ENCODE measurements at places on chromosomes 11 and 22.

- no peaks in the 10 kb centered on the region for H3K4me1 ChIP-seq
- no peaks in the 10 kb centered on the region for H3K36me3 ChIP-seq
- H3K4me3 ChIP-seq = no peak overlapping the region
- no peak overlapping the region for H3K27ac ChIP-seq
- DNase-seq = no peak
These were observed 76.0 kb downstream of the EIF3M start for GRCh38 chr11:32659672-32660071.

- H3K4me3 ChIP-seq = no peak overlapping the region
- no peaks in the 10 kb centered on the region for H3K36me3 ChIP-seq
- H3K4me1 ChIP-seq = peaks cover 8% of the 10 kb centered on the region
- peak; percentile 79 for DNase-seq
- no peak overlapping the region for H3K27ac ChIP-seq
These were observed 84.2 kb downstream of the FBXO7 start for GRCh38 chr22:32558681-32559355.

GRCh38 chr11:116353589-116353988, 419.2 kb downstream of the BUD13 start:
- DNase-seq = no peak
- H3K4me1 ChIP-seq = no peaks in the 10 kb centered on the region
- no peaks in the 10 kb centered on the region for H3K27me3 ChIP-seq
- H3K27ac ChIP-seq = no peak overlapping the region
- no peaks in the 10 kb centered on the region for H3K36me3 ChIP-seq

- H3K27ac ChIP-seq = no peak overlapping the region
- H3K27me3 ChIP-seq = peaks cover 8% of the 10 kb centered on the region
- no peak for DNase-seq
- H3K4me3 ChIP-seq = peak overlapping the region; percentile 60
These were observed 1.6 kb downstream of the CADM1 start for GRCh38 chr11:115502636-115503082.

- no peaks in the 10 kb centered on the region for H3K36me3 ChIP-seq
- peaks cover 43% of the 10 kb centered on the region for H3K27me3 ChIP-seq
- no peaks in the 10 kb centered on the region for H3K4me1 ChIP-seq
- peak; percentile 76 for DNase-seq
- H3K4me3 ChIP-seq = no peak overlapping the region
- no peak overlapping the region for H3K27ac ChIP-seq
These were observed 28.2 kb downstream of the KCTD17 start for GRCh38 chr22:37079668-37080171.

DNA sequence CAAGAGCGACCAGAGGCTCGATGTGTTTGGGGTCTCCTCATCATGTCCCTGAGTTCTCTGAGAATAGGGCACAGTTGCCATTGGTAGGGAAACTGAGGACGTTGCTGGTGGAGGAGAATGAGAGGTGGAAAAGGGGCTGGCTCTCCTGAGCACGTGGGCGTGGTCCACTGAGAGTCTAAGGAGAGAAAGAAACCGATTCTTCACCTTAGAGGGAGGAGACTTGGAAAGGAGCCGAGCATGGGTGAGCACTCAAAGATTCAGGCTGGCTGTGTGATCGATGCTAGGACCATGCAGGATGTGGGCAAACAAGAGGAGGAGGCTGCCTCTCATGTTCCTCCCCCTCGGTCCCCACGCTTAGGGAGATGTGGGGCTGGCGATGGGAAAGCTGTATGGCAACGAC, 19.8 kb upstream of the TLCD5 start:
- no peak for DNase-seq
- H3K4me1 ChIP-seq = peaks cover 6% of the 10 kb centered on the region
- no peak overlapping the region for H3K4me3 ChIP-seq
- H3K27ac ChIP-seq = no peak overlapping the region
- H3K36me3 ChIP-seq = no peaks in the 10 kb centered on the region

GRCh38 chr11:35802672-35803071, 140.1 kb downstream of the TRIM44 start:
- no peak overlapping the region for H3K27ac ChIP-seq
- no peaks in the 10 kb centered on the region for H3K27me3 ChIP-seq
- DNase-seq = no peak
- peaks cover 3% of the 10 kb centered on the region for H3K4me1 ChIP-seq
- H3K4me3 ChIP-seq = no peak overlapping the region
- peaks cover 3% of the 10 kb centered on the region for H3K36me3 ChIP-seq

GRCh38 chr22:36743011-36743410, 32.9 kb downstream of the IFT27 start:
- no peaks in the 10 kb centered on the region for H3K36me3 ChIP-seq
- DNase-seq = no peak
- H3K4me1 ChIP-seq = no peaks in the 10 kb centered on the region
- no peak overlapping the region for H3K4me3 ChIP-seq
- peaks cover 33% of the 10 kb centered on the region for H3K27me3 ChIP-seq

DNA sequence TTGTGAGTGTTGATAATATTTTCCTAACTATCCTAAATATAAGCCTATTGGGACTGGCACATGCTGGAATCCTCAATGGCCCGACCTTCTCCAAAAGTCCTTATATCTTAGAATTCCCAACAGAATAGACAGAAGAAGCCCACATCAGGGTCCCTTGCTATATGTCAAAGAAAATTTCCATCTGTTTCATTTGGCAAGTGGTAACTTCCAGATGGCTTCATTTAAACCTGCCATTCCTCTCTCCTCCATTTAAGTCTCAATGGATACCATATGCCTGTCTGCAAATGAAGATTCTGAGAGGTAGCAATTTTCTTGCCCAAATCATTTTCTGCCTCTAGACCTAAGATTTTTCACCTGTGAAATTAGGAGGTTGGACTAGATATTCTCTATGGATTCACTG, 73.1 kb upstream of the KCNA4 start:
- no peak for DNase-seq
- no peaks in the 10 kb centered on the region for H3K36me3 ChIP-seq
- H3K27ac ChIP-seq = no peak overlapping the region
- H3K4me3 ChIP-seq = no peak overlapping the region
- H3K4me1 ChIP-seq = no peaks in the 10 kb centered on the region

- DNase-seq = peak; percentile 52
- peaks cover 69% of the 10 kb centered on the region for H3K4me1 ChIP-seq
- H3K27me3 ChIP-seq = no peaks in the 10 kb centered on the region
- peak overlapping the region; percentile 48 for H3K27ac ChIP-seq
- no peak overlapping the region for H3K4me3 ChIP-seq
- H3K36me3 ChIP-seq = peaks cover 12% of the 10 kb centered on the region
These were observed 9.9 kb downstream of the MICAL2 start for GRCh38 chr11:12120031-12121008.

GRCh38 chr11:67639438-67639859, at the start of gene TBX10:
TBX10 (minus strand) TSS chr11:67639763; CDS start chr11:67639472, 291 bp downstream.
- H3K4me1 ChIP-seq = no peaks in the 10 kb centered on the region
- H3K27me3 ChIP-seq = peaks cover 16% of the 10 kb centered on the region
- no peak within 1 kb of the TSS for H3K4me3 ChIP-seq
- no peaks in the 10 kb centered on the region for H3K36me3 ChIP-seq

DNA sequence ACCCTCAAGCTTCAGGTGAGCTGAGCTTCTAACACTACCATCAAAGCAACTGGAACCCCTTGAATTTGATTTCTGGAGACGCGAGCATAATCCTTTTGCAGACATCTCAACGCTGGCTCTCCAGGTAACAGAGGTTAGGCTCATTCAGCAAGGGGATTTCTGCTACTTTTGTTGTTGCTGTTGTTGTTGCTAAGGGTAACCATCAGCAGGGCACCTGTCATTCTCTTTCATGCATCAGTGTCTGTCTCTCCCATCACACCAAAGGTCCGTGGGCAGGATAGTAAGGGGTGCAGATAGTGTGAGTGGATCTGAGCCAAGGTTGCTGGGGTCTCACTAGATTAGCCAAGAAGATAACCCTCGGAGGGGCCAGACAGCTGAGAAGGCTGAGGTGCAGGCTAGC, 90.3 kb downstream of the TP53I11 start:
- no peak for DNase-seq
- no peak overlapping the region for H3K27ac ChIP-seq
- H3K4me3 ChIP-seq = no peak overlapping the region
- H3K4me1 ChIP-seq = peaks cover 24% of the 10 kb centered on the region
- peaks cover 20% of the 10 kb centered on the region for H3K27me3 ChIP-seq
- H3K36me3 ChIP-seq = no peaks in the 10 kb centered on the region

DNA sequence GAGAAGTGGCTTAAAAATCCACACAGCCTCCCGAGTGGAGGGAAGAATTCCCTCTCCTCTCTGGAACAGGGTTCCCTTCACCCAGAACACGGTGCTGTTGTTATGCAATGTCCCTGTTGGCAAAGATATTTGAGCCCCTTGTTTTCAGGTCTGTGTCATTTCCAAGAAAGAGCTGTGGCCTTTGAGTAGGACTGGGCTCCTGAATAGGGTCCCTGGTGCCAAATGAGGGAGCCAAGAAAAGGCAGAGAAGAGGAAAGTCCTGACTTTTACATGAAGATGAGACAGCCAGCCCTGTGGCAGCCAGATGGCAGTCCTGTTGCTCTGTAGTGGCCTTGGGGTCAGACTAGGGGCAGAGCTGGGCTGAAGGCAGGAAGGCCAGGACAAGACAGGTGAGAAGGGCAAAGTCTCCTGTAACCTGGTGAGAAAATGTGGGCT, 51.2 kb upstream of the ELF5 start:
- H3K4me1 ChIP-seq = peaks cover 6% of the 10 kb centered on the region
- peaks cover 32% of the 10 kb centered on the region for H3K27me3 ChIP-seq

DNA sequence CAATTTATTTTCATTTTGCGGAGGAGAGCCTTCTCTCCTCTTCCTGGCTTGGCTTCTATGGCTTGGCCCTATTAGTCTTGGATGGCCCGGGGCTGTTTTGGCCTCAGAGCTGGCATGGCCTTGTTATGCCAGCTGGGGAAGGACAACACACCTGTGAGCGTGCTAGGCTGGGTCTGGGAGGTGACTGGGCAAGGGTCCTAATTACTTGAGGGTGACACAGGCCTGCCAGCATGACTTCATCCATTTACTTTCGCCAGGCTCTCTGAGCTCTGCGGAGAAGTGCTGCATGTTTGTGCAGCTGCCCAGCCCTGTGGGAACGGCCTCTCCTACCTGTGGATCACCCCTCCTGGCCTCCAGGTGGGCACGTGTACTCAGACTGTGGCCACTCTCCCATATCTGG, 153.6 kb downstream of the SNX19 start:
- peaks cover 8% of the 10 kb centered on the region for H3K4me1 ChIP-seq
- peaks cover 11% of the 10 kb centered on the region for H3K27me3 ChIP-seq
- DNase-seq = no peak
- H3K36me3 ChIP-seq = no peaks in the 10 kb centered on the region
- no peak overlapping the region for H3K4me3 ChIP-seq

DNA sequence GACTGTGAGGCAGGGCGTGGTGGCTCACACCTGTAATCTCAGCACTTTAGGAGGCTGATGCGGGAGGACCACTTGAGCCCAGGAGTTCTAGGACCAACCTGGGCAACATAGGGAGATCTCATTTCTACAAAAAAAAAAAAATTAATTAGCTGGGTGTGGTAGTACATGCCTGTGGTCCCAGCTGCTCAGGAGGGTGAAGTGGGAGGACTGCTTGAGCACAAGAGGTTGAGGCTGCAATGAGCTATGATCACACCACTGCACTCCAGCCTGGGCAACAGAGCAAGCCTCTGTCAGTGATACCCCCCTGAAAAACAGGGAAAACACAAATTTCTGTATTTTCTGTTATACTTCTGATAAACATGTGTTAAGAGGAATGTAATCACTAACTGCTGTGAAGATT, 57.8 kb upstream of the ARHGAP32 start:
- DNase-seq = no peak
- H3K36me3 ChIP-seq = no peaks in the 10 kb centered on the region
- no peak overlapping the region for H3K4me3 ChIP-seq
- peaks cover 2% of the 10 kb centered on the region for H3K4me1 ChIP-seq
- H3K27me3 ChIP-seq = no peaks in the 10 kb centered on the region
- no peak overlapping the region for H3K27ac ChIP-seq

DNA sequence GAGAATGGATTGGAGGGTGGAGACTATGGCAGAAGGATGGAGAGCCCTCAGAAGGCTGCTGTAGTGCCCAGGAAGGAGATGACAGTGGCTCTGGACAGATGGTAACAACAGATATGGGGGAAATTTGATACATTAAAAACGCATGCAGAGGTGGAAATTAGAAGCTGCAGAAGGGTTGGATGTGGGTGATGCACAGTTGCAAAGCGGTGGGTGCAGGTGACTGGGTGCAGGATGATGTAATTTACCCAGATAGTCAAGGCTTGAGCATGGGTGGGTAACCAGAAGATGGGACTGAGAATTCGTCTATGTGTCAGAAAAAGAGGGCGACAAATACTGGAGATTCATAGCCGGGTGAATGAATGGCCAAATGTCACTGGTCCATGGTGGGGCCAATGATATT, 570.3 kb downstream of the MN1 start:
- H3K4me3 ChIP-seq = no peak overlapping the region
- no peak overlapping the region for H3K27ac ChIP-seq
- no peak for DNase-seq

GRCh38 chr22:44738347-44738715, 14.0 kb upstream of the ARHGAP8 start:
- H3K36me3 ChIP-seq = no peaks in the 10 kb centered on the region
- H3K4me1 ChIP-seq = peaks cover 26% of the 10 kb centered on the region
- H3K4me3 ChIP-seq = no peak overlapping the region
- H3K27ac ChIP-seq = no peak overlapping the region
- peak; percentile 17 for DNase-seq
- no peaks in the 10 kb centered on the region for H3K27me3 ChIP-seq

DNA sequence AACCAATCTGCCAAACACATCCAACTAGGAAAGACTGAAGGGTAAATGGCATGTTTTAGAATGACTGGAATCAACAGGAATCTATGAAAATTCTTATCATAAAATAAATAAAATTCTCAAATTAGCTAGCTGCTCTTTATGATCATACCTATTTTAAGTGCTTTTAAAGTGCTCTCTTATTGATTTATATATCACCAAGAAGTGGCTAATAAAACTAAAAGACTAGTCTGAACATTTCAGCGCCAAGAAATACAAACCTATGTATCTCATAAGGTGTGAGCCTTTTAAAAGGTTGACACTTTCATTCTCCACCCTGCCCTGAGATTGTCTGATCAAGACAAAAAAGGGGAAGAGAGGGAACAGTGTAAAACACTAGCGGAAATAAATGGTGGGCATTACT, 136.8 kb upstream of the ARHGAP42 start:
- H3K36me3 ChIP-seq = no peaks in the 10 kb centered on the region
- no peak overlapping the region for H3K27ac ChIP-seq
- H3K4me1 ChIP-seq = no peaks in the 10 kb centered on the region
- peaks cover 3% of the 10 kb centered on the region for H3K27me3 ChIP-seq

GRCh38 chr11:1225386-1226225, 2.7 kb downstream of the MUC5B start:
- no peaks in the 10 kb centered on the region for H3K36me3 ChIP-seq
- no peak overlapping the region for H3K4me3 ChIP-seq
- no peak for DNase-seq
- H3K4me1 ChIP-seq = no peaks in the 10 kb centered on the region
- no peak overlapping the region for H3K27ac ChIP-seq
- H3K27me3 ChIP-seq = peaks cover 11% of the 10 kb centered on the region

- no peak for DNase-seq
- H3K4me3 ChIP-seq = peak overlapping the region; percentile 82
- peaks cover 8% of the 10 kb centered on the region for H3K4me1 ChIP-seq
- no peaks in the 10 kb centered on the region for H3K27me3 ChIP-seq
These were observed 599 bp downstream of the TIMM10B start for GRCh38 chr11:6481924-6482275.

DNA sequence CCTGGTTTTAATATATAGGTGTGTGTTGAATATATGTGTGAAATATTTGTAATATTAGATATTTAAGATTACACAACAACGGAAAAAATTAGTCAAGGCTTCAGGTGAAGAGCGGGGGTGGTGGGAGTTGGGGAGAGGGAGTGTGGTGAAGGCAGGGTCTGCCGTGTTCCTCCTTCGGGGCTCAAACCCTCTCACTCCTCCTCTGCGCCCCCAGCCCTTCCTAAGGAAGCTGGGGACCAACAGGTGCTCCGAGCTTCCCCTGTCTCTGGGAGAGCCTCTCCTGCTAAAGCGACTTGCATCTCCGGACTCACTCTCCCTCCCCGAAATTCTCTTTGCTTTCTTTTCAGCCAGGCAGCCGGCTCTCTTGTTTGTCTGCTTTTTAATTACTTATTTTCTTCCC, 960 bp upstream of the CADM1 start:
- H3K27ac ChIP-seq = no peak overlapping the region
- no peak for DNase-seq
- no peak overlapping the region for H3K4me3 ChIP-seq
- peaks cover 13% of the 10 kb centered on the region for H3K27me3 ChIP-seq
